T-cell (primary cell): ENCODE measurements at places on chromosomes 11 and 22.

DNA sequence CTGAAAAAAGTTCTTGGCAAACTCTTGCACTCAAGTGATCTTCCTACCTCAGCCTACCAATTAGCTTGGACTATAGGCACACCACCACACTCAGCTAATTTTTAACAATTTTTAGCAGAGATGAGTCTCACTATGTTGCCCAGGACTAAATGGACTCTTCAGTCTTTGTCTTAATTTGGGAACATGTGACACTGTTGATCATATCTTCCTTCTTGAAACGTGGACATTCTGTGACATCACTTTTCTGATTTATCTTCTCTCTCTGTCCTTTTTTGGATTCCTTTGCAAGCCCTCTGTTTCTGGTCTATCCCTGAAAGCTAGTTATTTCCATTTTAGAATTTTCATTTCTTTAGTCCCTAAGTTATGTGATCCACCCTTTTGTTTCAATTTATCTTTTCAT is 42.0 kb downstream of the RSF1 start:
- DNase-seq = no peak

DNA sequence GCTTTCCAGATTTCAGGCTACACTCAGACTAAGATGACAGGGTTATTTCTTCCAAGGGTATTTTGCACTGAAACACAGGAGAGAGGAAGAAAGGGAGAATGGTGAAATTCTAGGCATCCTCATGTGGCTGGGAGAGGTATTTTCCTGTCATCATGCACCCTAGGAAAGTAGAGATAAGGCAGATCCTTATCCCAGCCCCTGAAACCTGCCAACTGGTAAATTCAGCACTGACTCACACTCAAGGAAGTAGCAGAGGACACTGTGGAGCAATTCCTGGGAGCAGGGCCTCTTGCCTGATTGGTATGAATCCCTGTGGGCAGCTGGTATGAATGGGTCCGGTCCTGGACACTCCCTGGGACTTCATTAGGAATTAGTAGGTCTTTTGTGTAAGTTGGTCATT is 37.6 kb upstream of the SLC5A1 start:
- DNase-seq = no peak

DNA sequence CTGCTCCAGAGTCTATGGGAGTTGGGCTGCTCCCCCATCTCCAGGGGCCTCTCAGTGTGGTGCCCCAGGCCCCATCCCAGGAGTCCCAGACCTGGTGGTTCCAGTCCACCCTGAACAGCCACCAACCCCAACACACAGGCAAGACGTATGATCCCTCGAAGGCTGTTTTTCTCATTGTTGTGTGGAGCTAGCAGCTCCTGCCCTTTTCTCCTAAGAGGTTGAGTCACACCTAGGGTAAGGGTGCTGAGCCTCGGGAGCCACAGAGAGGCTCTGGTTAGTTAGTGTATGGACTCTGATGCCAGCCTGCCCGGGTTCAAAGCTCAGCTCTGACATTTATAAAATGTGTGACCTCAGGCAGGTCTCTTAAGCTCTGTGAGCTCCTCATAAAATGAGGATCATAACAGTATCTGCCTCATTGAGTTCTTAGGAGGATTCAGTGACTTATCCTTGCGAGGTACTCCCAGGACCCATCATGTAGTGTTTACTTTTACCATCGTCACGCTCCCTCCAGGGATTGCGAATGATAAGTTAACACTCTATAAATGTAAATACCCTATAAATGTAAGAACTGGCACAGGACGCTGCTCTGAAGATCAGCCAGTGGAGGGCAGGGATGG is 47.2 kb downstream of the FBLN1 start:
- no peak for DNase-seq

DNA sequence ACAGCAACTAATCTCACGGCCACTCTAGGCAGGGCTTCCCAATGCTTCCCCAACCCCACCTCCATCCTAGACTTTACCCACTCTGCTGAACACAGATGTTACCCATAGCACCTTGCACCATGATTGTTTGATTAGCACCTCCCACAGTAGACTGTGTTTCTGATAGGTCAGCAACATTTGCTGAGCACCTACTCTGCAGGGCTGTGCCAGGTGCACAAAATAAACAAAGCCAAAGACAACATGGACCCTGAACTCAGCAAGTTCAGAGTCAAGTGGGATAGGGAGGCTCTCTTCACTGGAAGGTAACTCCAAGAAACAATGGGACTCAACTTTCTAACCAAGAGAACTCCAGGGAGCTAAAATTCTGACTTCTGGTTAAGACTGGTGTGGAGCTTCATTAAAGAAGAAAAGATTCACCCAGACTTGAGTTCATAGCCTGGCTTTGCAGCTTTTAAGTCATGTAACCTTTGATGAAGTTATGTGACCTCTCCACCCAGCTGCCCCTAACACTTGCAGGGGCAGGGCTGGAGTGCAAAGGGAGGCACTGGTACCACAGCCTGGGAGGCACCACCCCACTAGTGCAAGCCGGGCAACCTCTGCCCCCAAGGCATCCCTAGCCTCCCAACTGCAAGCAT is 6.7 kb upstream of the RTN4RL2 start:
- DNase-seq = no peak

- DNase-seq = no peak
These were observed 86.8 kb upstream of the CRTAM start for GRCh38 chr11:122751292-122752070.

DNA sequence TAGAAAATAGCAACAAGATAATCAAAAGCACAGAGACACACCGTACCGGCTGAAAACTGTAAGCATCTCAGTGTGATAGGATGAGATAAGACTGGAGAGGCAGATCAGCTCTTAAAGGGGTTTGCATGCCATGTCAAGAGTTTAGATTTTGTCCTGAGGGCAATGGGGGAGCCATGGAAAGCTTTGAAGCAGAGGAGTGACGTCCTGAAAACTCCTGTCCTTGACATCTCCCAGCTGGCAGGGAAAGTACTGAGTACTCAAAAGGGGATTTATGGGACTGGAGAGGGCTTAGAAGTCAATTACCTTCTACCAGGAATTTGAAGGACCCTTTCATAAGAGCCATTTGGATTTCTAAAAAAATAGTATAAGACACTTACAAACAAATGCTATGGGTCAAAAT is 420.5 kb upstream of the NARS2 start:
- no peak for DNase-seq

- no peak for DNase-seq
These were observed 74.0 kb upstream of the RAB1B start for GRCh38 chr11:66194391-66194790.

- DNase-seq = no peak
These were observed 7.3 kb downstream of the APBB1 start for GRCh38 chr11:6411594-6412031.

DNA sequence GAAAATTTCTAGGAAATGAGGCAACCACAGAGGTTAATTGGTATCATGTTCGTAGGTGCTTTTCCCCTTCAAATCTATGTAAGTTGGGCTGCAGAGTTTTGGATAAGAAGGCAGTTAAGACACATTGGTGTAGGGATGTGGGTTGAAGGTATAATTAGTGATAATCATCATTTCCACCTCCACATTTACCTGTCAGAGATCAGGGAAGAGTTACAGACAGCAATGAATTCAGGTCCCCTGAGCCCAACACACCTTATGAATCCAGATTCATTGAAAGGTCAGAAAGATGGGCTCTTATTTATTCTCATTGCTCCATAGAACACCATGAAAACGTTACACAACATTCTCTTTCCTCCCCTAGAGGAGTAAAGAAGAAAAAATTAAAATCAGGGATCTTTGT is 308.7 kb downstream of the C11orf87 start:
- no peak for DNase-seq

DNA sequence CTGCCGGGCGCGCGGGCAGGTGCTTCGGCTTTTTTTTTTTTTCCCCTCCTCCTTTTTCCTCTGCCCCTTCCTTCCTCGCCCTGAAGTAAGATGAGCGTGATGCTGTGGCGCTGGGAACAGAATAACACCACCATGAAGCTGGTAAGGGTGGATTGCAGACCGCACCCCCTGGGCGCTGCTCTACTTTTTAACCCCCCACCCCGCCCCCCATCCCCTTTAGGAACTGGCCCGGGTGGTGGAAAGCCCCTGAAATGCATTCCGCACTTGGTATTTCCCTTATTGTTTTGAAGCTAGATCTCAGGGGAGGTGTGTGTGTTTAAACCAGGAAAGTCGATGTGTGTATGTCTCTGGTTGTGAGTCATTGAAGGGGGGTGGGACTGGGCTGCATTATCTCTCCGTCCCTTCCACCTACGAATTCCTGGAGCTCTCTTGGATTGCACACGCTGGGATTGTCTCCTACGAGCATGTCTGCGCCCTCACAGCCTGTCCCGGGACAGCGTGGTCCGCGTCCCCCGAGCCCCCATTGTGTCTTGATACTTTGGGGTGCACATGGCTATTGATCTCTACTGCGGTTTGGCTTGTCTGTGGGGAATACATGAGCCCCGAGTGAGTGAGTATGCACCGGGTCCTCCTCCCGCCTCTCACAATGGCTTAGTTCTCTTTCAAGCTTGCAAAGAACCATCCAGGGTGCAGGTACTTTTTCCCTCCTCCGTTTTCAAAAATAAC is 64.9 kb downstream of the NAV2 start:
- DNase-seq = no peak

DNA sequence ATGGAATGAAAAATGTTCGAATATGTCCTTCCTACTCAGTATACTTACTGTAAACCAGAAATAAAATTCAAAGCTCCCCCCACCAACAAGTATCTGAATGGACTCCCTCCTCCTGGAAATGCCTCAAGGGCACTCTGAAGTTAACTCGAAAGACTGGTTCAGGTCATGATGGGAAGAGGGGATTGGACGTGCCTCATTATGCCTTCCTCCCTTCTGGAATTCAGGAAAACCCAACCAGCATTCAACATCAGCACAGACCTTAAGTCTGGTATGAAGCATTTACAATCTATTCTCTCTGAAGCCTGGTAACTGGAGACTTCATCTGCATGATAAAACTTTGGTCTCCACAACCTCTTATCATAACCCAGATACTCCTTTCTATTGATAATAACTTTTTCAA is 428.3 kb upstream of the RAG2 start:
- no peak for DNase-seq

DNA sequence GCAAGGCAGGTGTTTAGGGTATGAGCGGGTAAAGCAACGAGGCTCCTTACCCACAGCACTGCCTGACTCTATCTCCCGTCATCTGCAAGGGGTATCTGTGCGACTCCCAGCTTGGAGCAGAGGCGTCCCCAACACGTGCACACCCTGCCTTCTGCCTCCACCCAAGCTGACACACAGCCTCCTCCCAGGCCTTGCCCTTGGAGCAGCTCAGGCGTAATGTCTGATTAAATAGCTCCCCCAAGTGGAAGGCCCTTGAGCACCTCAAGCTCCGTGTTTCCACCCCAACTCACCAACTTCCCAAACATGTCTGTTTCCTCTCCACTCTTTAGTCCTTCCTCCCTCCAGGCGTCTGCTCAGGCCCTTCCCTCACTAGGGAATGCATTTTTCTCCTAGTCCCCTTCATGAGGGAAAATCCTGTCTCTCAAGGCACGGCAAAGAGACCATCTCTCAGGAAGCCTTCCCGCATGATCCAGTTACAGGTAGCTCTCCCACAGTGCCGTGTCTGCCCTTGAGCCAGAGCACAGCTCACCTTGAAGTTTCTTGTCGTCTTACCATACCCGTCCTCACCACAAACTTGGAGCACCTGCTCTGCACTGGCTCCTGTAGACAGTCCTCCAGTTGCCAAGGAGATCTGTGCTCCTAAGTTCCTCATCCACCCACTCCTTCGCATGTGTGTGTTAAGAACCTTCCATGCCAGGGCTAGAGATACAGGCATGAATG is 15.8 kb downstream of the CYB5R2 start:
- no peak for DNase-seq

GRCh38 chr11:78187366-78188285 is 800 bp downstream of the KCTD21 start:
- peak; percentile 59 for DNase-seq
